ENCODE measurements at places on chromosomes 11 and 22.

GRCh38 chr11:78350646-78351165, 66.9 kb downstream of the GAB2 start:
- no peak for DNase-seq

DNA sequence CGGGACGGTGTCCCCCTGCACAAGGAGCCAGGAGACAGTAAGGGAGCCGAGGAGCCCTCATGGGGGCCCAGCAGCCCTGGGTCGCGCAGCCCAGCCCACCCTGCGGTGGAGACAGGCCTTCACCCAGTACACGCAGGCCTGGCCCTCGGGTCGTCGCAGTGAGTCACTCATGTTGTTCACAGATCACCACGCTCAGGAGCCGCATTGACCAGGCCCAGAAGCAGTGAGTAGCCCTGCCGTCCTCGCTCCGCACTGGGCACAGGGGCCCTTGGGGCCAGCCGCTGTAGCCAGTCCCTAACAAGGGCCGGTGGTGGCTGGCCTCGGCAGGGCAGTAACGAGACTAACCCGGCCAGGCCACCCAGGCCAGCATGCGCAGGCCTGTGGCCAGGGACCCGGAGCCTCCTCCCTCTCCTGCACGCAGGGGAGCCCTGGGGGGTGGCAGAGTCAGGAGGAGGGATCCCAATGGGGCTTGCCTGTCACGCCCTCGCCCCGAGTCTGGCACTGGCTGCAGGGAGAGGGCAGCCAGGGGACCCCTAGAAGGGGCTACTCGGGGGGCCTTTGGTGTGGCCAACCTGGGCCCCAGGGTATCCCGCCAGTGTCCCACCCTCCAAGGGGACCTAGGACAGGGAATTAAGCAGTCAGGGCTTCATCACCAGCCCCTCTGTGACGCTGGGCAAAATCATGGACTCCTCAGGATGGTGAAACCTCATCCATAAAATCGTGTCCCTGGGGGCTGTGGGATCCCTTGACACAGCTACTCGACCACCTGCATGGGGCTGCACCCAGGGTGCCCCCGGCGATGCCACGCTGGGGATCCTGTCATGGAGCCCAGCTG, 10.1 kb upstream of the MRPL23 start:
- no peak for DNase-seq

GRCh38 chr11:44266056-44266780, 43.7 kb downstream of the ALX4 start:
- DNase-seq = no peak

DNA sequence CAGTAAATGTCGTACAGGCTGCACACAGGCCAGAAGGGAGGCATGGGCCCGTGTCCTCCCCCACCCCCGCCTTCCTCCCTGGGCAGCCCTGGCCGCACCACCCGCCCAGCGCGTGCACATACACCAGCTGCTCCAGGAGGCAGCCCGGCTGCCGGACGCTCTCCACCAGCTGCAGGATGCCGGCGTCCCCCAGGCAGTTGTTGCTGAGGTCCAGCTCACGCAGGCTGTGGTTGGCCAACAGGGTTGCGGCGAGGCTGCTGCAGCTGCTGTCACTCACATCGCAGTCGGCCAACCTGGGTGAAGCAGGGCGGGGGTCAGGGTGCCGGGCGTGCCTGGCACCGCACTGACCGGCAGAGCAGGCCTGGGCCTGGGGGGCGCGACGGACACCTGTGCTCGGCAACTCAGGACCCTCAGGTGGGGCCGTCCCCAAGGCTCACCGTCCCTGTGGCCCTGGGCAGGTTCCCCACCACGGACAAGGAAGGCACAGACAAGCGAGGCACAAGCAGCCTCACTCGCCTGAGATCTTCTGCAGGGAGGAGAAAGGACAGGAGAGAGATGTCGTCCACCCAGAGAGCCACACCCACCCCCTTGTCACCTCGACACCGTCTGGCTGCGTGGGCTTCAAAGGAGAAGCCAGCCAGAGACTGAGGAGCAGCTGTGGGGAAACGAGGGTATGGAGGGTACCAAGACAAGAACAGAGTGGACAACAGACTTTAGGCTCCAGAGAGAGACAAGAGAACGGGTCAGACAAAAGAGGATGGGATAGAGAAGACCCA, 12.1 kb downstream of the RNH1 start:
- DNase-seq = no peak

DNA sequence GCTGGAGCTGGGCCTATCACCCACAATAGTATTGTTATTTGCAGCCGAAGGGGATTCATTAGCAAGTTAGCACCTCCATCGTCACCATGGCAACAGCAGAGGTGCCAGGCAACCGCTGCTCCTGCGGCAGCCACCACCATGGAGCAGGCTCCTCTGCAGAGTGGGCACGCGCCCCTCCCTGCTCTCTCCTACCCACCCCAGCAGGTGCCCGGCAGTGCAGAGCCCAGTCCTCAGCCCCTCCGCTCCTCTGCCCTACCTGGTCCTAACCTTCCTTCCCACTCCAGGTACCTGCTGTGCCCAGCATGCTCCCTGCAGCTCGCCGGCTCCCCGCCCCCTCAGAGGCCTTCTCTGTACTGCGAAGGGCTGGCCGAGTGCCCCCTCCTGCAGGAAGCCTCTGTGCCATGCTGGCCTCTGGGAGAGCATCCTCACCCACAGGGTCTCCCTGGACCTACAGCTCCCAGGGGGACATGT, 3.6 kb downstream of the DUSP8 start:
- DNase-seq = no peak

DNA sequence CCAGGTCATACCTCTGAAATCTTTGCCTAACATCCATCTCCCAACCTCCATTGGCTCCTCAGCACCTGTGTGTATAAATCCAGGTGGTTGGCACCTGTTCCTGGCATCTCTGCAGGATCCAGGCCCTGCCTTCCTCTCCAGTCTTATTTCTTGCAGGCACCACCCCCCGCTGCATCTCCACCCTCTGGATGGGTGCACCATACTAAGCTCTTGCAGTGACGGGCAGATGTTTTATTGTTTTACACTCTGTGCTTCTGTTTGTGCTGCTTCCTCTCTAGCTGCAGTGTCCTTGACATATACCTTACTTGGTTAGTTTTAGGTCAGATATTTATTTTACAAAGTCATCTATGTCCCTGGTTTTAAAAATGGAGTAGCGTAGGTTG, 102.6 kb downstream of the TBC1D22A start:
- DNase-seq = no peak

DNA sequence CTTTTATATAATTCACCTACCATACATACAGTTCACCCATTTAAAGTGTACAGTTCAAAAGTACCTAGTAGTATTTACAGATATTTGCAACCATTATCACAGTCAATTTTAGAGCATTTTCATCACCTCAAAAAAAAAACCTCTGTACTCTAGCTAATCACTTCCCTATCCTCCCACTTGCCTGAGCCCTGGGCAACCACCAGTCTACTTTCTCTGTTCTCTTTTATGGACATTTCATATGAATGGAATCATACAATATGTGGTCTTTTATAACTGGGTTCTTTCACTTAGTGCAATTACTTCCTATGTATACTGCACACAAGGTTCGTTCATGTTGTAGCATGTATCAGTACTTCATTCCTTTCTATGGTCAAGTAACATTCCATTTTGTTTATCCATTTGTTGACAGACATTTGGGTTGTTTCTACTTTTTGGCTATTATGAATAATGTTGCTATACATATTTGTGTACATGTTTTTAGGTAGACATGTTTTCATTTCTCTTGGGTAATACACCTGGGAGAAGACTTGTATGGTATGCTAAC, 17.8 kb upstream of the NEU3 start:
- no peak for DNase-seq

- DNase-seq = no peak
These were observed 85.5 kb downstream of the DGCR2 start for GRCh38 chr22:19036523-19037273.

DNA sequence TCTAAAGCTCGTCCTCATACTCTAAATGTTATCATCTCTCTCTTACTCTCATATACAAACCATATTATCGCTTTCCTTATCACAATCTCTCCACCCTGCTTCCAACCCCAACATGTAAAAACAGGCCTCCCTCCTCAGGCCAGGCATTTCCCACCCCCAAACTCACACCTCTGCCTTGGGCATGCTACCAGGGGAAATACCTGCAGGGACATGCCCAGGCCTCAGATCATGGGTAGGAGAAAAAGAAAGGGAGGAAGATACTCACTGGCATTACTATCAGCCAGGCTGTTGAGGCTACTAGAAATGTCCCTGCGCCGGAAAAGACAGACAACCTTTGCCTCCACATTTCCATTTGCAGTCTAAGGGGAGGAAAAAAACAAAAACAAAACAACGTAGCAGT, 1.8 kb downstream of the MTA2 start:
- no peak for DNase-seq

GRCh38 chr11:118068206-118068944, 8.5 kb upstream of the TMPRSS4 start:
- DNase-seq = no peak

DNA sequence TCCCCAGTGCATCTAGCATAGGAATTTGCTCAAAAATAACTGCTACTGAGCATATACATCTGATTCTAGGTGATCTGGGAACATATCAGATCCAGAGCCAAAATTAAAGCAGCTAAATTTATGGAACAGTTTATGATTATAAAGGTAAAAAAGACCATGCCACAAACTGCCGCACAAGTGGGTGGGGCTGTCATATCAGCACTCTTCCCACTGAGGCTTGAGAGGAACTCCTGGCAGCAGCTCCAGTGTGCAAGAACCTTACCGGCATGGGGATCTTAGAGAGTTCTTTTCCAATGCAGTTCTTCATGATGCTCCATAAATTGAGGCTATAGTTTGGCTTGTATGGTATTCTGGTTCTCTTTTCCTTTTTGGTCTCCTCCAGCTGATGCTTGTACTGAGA, 15.3 kb downstream of the OSBP start:
- no peak for DNase-seq

All from AG09319 (cell line).